Activated CD8-positive, alpha-beta memory T cell treated with anti-CD3 and anti-CD28 coated beads for 4 hours (primary cell): ENCODE measurements at places on chromosomes 3 and 15.
A peak's percentile ranks its signal among the peaks of the same experiment; 100 is the strongest.

- peak; percentile 43 for DNase-seq
Observed at GRCh38 chr3:13346481-13347389, 73.4 kb downstream of the NUP210 start.

DNA sequence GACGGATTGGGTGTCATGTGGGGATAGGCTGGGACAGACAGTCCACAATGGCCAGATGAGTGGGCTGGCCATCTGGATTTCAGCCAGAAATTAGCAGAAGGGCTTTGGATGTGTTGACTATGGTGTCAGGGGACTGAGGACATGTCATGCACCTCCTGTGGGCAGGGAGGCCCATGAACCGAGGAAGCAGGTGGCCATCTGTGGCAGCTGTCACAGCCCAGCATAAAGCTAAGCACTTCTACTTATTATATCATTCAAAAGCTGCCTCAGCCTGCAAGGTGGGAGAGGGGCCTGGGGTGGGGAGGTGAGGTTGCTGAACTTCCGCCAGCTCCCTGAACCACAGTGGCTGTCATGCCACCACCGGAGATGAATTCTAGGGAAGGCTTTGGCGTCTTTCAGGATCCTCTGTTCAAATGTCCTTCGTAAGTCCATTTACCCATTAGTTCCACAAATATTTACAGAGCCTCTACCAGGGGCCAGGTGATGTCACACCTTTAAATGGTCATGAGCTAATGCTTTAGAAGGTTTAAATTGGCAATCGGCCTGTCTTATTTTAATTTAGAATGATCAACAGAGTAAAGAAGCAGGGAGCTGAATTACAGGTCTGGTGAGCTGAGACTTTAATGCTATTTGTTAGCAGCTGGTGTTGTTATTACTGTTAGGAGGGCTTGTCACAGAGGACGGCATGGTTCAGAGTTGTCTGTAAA lies 23.6 kb upstream of the CAV3 start:
- no peak for DNase-seq

DNA sequence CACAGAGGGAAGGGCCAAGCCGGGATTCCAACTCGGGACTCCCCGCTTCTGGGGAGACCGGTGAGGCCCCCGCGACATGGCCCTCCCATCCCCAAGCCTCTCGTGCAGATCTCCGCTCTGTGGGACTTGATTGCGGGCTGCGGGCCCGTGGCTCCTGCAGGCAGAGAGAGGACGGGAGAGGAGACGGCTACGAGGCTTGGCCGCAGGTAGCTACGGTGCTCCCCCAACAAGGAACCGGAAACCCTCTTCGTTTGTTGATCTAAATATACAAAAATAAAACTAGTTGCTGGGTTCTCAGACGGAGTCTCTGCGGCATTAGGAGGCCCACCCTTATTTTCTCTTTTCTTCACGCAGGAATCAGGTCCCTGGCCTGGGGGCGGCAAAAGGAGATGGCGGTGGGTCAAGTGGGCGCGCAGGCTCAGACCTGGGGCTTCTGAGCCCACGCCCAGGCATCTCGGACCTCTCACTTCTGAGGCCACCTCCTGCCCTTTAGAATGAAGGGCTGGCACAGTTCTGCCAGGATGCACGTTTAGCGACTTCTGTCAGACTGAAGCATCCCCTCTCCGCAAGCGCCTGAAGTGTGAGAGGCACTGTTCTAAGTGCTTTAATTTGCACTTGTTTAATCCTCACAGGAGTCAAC lies 10.9 kb downstream of the GNB5 start:
- no peak for DNase-seq

DNA sequence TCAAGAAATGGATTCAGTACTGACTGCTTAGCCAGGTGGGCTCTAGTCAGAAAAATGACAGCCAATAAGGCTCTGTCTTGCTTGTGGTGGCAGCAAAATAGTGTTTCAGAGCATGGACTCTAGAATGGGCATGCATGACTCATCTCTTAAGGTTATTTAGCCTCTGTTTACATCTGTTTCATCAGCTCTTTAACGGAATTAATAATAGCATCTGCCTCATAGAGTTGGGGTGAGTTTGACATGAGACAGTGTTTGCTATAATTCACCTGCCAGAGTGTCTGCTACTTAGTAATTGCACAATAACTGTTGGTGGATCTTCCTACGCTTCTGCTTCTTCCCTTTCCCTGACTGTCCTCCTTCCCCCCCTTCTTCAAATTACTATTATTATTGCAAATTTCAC lies 350.4 kb upstream of the SEMA6D start:
- DNase-seq, result no peak

DNA sequence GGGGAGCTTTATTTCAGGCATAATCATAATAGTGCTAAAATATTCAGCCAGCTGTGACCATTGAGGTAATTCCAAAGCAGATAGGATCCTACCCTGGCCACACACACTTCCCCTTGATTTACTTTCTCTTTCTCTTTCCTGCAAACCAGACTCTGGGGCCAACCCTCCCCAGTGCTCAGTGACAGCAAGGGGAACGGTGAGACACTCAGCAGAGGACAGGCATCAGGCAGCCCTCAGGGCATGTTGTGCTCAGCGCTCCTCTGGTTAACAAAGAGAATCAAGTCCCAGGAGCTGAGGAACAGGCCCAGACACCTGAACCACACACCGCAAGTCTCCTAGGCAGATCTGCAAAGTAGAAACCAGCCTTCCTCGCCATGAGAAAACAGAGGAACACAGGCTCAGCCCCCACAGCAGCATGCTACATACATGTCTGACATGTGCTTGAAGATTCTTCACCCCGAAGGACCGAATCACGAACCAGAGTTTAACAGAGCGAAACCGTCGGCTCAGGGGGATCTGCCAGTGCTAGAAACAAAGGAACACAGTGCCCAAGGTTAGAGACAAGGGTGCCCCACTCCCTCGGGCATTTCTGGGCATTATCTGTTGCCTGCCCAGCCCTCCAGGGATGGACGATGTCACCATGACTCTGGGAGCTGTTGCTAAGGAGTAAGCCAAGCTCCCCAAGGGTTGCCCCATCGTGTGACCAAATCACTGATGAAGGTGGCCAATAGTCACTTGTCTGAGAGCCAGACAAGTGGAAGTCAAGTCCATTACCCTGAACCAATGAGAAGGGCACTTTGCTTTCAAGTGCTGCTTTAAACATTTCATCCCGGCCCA lies 17.5 kb downstream of the HDC start:
- no peak for DNase-seq

GRCh38 chr3:45227946-45228345 lies 1.9 kb upstream of the TMEM158 start:
- no peak for DNase-seq

- DNase-seq, result no peak
Observed at GRCh38 chr3:195081242-195081963, 189.6 kb downstream of the XXYLT1 start.

DNA sequence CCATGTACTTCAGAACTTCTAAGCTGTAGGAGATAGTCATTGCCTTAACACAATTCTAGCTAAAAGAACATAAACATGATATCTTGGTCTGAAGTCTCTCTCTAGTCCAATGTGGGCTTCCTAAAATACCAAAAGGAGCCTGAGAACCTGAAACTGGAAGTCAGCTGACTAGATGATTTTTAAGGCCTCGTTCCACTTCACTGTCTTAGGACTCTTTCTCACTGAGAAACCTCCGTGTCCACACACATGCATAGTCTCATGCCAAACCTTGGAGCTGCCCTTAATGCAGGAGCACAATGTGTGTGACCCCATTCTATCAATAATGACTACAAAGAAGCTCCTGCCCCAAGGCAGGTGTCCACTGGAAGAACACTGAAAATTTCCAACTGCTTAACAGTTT lies 87.7 kb downstream of the ETFA start:
- no peak for DNase-seq

DNA sequence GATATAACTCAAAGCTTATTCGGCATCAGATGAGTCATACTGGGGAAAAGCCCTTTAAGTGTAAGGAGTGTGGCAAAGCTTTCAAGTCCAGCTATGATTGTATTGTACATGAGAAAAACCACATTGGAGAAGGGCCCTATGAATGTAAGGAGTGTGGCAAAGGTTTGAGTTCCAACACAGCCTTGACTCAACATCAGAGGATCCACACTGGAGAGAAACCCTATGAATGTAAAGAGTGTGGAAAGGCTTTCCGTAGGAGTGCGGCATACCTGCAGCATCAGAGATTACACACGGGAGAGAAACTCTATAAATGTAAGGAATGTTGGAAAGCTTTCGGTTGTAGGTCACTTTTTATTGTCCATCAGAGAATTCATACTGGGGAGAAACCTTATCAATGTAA lies 7.5 kb downstream of the ZNF621 start:
- DNase-seq, result no peak

GRCh38 chr3:8741581-8742261 lies 8.1 kb downstream of the CAV3 start:
- no peak for DNase-seq

DNA sequence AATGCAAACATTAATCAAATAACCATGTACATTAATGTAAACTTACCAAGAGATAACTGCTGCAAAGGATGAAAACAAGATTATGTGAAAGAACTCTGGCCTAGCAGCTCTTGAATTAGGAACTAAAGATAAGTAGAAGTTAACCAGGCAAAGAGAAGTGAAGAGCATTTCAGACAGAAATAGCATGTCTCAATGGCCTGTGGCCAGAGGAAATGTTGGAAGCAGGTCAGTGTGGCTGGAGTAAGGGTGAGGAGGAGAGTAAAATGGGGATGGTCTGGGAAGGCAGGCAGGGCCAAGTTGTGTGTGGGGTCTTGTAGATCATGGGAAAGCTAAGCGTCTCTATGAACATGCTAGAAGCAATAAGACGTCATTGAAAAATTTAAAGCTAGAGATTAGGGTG lies 192.4 kb downstream of the CADPS start:
- no peak for DNase-seq

DNA sequence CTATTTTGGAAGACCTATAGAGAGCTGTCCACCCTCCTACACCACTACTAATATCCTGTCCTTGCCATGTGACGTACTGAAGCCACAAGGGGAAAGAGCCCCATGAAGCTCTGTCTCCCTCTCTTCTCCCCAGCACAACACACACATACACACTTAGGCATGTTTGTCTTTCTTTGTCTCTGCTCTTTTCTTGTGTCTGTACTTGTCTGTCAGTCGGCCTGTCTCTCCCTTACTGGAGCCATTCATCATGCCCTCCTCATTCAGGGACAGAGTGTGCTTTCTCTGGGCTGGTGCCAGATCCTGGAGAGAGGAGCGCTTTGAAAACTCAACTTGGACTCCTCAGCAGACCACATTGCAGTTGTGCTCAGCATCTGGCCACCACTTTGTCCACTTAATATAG lies 47.6 kb downstream of the PSMD6 start:
- DNase-seq, result no peak

DNA sequence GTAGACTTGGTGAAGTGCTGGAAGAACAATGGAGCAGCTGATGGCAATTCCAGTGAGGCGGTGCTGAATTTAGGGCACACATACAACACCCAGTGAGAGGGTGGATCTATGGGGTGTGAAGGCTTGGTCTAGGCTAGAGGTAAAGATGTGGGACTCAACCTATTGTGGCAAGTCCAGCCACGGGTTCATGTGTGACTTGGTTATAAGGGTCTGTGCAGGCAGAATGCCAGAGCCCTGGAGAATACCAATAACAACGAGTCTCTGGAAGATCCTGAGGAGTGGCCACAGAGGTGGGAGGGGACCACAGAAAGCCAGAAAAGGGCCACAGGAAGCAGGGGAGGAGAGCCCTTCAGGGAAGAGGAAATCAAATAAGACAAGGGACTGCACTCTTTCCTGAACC lies 55.0 kb downstream of the VGLL4 start:
- no peak for DNase-seq

DNA sequence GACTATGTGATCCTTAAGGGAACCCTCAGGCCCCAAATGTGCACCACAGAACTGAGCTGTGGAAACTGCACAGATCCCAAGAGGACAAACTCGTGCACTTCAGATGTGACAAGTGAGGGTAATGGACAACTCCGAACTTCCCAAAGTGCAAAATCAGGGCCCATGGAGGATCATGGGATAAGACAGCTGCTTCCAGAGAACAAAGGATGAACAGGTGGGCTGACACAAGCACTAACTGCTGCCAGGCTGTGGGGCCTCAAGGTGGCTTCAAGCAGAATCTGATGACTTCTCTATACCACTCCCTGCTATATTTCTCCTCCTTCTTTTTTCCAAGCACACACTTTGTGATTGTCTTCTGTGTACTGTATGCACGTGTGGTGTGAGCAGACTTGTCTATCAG lies 5.4 kb downstream of the TARS3 start:
- DNase-seq, result no peak

GRCh38 chr3:127676456-127676855 lies 3.7 kb downstream of the ABTB1 start:
- DNase-seq, result no peak

- no peak for DNase-seq
Observed at GRCh38 chr3:77242371-77242770, 202.5 kb downstream of the ROBO2 start.

- no peak for DNase-seq
Observed at GRCh38 chr3:134033315-134033996, 3.7 kb upstream of the SLCO2A1 start.

GRCh38 chr3:41338276-41338675 lies 139.0 kb downstream of the CTNNB1 start:
- no peak for DNase-seq

DNA sequence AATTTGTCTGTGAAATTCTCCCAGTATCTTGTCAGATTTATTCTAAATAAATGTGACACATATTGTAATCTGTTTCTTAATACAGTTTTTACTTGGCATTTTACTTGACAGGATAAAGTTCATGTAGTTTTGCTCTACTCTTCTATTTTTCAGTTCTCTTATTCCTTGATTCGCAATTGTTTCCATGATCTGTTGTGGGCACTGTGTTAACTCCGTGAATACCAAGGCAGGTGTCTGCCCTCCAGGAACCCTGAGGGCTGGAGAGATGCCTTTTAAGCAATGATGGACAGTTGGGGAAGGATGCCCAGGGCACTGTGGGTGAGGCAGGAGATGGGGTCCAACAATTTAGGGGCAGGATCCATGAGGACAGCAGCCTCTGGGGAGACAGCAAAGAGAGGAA lies 3.1 kb downstream of the CLDN11 start:
- no peak for DNase-seq

DNA sequence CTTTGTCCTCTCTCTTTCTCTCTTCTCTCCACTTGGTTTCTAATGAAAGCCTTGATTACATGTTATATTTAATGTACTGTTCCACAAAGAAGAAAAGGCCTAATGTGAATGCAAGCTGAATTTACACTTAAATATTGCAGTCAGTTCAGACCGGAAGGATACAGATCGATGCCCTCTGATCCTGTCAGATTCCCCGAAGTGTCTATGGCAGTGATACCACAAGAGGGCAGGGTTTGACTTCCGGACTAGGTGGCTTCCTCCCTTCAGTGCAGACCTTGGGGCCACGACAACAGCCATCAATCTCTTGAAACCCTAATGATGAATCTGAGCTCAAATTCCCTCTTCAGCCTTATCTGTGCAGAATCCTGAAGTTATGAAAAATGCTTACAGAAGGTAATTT lies 29.5 kb downstream of the AGTR1 start:
- DNase-seq, result no peak

DNA sequence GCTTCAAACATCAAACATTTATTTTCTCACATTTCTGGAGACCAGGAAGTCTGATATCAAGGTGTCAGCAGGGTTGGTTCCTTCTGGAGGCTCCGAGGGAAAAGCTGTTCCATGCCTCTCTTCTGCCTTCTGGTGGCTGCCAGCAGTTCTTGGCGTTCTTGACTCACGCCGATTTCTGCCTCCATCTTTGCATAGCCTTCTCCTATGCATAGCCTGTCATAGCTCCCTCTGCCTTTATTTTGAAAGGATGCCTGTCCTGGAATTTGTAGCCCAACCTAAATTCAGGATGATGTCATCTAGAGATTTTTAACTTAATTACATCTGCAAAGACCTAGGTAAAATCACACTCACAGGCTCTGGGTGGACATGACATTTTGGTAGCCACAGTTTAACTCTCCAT lies 70.4 kb downstream of the RGMA start:
- no peak for DNase-seq

- no peak for DNase-seq
Observed at GRCh38 chr15:63045465-63045840, 2.9 kb downstream of the TPM1 start.
